Mesendoderm (in vitro differentiated cells): ENCODE measurements at places on chromosomes 16 and 17.

DNA sequence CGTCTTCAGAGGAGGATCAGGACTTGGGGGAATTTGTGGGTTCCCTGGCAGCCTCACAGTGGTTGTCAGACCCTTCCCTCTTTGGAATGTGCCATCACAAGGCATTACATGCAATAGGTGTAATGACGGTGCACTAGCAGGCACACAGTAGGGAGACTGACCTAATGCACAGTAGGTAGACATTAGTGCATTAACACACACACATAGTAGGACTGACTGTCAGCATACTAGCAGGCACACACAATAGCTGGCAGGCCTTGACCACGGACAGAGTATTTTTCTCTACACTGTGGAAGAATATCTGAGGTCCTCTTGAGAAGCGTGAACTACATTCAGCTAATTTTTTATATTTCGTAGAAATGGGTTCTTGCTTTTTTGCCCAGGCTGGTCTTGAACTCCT, 10.9 kb upstream of the UBALD2 start:
- no peaks in the 10 kb centered on the region for H3K4me1 ChIP-seq
- no peak overlapping the region for H3K27ac ChIP-seq
- H3K27me3 ChIP-seq, result no peaks in the 10 kb centered on the region
- DNase-seq, result no peak
- H3K4me3 ChIP-seq, result no peak overlapping the region

GRCh38 chr17:9544221-9544620, 31.4 kb downstream of the STX8 start:
- H3K36me3 ChIP-seq, result no peaks in the 10 kb centered on the region
- H3K27ac ChIP-seq, result no peak overlapping the region
- H3K4me1 ChIP-seq, result no peaks in the 10 kb centered on the region

DNA sequence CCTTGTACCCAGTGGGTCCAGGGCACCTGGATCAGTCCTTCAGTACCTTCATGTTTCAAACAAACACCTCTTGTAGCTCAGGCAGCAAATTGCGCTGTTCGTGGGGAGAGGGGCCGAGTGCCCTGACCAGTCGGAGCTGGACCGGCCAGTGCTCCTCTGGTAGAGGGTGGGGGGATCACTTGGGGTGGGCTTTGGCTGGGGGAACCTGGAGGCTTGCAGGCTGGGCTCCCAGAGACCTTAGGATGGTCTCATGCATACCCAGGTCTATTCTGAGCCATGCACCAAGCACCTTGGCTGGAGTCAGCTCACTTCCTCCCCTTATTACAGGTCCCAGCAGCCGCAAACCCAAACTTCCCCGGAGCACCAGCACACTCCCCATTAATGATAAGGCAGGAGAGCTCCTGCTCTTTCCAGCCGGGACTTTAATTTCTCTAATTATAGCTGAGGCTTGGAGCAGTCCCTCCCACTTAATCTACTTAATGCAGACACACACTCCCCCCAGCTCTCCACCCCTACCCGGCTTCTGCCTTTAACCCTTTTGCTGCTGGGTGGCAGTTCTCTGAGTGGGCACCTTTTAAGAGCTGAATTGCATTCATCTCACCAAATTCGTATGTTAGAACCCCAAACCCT, 26.3 kb upstream of the MGAT5B start:
- DNase-seq, result peak; percentile 74
- no peak overlapping the region for H3K4me3 ChIP-seq
- no peaks in the 10 kb centered on the region for H3K36me3 ChIP-seq
- H3K27ac ChIP-seq, result no peak overlapping the region
- H3K27me3 ChIP-seq, result no peaks in the 10 kb centered on the region

DNA sequence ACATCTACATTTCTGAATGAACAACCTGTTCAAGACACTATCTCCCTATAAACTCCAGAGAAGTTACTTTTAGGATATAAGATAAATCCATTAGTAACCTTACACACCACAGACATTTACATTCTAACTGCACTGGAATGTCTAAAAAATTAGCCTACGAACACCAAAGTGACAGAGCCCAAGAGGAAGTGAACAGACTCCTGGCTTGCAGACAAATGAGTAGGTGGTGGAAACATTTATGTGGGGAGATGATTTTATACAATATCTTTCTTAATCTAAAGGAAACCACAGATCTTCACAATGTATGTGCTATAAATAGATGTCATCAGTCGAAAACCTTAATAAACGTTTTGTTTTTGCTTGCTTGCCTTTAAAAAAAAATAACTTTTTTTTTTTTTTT, 18.8 kb downstream of the ZNF652 start:
- no peak for DNase-seq
- no peaks in the 10 kb centered on the region for H3K27me3 ChIP-seq
- H3K4me3 ChIP-seq, result no peak overlapping the region
- no peaks in the 10 kb centered on the region for H3K4me1 ChIP-seq
- H3K27ac ChIP-seq, result no peak overlapping the region
- H3K36me3 ChIP-seq, result no peaks in the 10 kb centered on the region

DNA sequence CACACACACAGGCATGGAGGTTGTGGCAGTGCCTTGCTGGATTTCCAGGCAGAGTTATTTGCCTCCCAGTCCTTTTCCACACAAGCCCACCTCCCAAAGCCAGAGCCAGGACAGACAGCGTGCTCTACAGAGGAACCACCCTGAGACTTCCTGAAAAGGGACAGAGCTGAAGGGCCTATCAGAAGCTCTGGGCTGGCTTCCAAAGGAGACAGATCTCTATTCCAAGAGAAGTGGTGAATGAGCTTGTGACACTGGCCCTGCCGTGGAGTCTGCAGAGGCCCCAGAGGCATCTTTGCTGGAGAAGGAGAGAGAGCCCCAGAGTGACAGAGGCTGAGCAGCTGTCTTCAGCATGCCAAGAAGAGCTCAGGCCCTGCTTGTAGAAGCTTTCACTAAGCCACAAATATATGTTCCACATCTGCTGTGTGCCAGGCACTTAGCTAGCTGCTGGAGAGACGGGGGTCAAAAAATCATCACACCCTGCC, 8.3 kb upstream of the LPCAT2 start:
- H3K27me3 ChIP-seq, result no peaks in the 10 kb centered on the region
- H3K27ac ChIP-seq, result no peak overlapping the region
- H3K36me3 ChIP-seq, result peaks cover 27% of the 10 kb centered on the region
- no peak overlapping the region for H3K4me3 ChIP-seq
- no peak for DNase-seq
- peaks cover 4% of the 10 kb centered on the region for H3K4me1 ChIP-seq

DNA sequence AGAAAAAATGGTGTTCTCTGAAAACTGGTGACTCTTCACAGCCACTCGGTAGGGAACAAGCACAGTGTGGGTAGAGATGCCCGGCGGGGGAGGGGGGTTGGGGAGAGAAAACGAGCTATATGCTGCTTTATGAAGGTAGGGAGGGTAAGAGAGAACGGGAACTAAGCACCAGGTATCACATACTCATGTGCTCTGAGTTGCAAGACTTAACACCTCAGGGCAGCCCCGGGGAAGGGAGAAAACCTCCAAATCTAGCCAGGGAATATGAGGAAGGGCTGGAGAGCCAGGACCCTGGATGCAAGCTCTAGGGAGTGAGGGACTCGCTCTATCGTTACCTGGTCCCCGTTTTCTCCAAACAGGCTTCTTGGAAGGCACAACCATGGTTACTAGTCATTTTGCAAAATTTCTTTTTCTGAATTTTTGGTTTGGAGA, 35.3 kb downstream of the HIC1 start:
- H3K27me3 ChIP-seq, result no peaks in the 10 kb centered on the region
- H3K4me1 ChIP-seq, result peaks cover 11% of the 10 kb centered on the region
- no peak for DNase-seq
- no peaks in the 10 kb centered on the region for H3K36me3 ChIP-seq
- H3K4me3 ChIP-seq, result no peak overlapping the region
- H3K27ac ChIP-seq, result no peak overlapping the region

DNA sequence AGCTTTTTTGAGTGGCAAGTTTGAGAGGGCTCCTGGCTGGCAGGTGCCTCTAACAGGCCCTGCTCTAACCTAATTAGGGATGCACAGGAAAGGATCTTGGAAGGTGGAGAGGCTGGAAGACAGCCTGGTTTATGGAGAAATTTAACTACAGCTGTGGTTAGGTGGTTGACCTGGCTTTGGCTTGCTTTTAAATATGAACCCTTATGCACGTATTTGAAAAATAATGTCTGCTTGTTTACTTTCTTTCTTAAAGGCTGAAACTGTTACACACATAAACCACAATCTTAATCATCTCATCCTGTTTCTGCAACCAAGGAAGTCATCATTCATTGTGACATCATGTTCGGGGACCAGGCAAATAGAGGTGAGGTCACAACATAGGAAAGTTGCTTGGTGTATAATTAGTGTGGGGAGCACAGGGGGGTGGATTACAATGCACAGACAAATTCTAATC, 23.1 kb upstream of the DHRS13 start:
- no peak overlapping the region for H3K4me3 ChIP-seq
- H3K27ac ChIP-seq, result no peak overlapping the region
- H3K4me1 ChIP-seq, result no peaks in the 10 kb centered on the region
- peaks cover 12% of the 10 kb centered on the region for H3K36me3 ChIP-seq
- no peak for DNase-seq

- DNase-seq, result peak; percentile 56
- peak overlapping the region; percentile 91 for H3K27ac ChIP-seq
- no peaks in the 10 kb centered on the region for H3K4me1 ChIP-seq
These were observed 674 bp downstream of the ZNF688 start for GRCh38 chr16:30570636-30571444.

GRCh38 chr17:14871921-14872320, 393.2 kb downstream of the PMP22 start:
- H3K27ac ChIP-seq, result no peak overlapping the region
- no peaks in the 10 kb centered on the region for H3K36me3 ChIP-seq

DNA sequence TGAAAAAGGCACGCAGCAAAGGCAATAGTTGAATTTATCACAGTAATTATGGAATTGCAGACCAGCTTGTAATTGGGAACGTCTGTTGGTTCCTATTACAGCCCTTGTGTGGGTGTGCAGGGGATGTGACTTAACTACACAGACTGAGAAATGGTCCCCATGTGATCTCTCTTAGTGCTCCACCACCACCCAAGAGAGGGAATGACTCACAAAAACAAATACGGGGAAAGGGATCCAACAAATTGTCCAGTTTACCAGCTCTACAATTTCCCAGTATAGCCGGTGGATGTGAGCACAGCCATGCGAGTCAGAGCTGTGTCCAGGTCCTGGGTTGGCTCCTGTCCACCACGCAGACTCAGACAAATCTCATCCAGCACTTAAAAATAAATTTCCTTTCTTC, 337.9 kb downstream of the GRIN2A start:
- H3K36me3 ChIP-seq, result no peaks in the 10 kb centered on the region
- no peak overlapping the region for H3K4me3 ChIP-seq
- H3K27ac ChIP-seq, result no peak overlapping the region
- no peaks in the 10 kb centered on the region for H3K27me3 ChIP-seq

GRCh38 chr17:77566151-77566550, 392.4 kb upstream of the TNRC6C start:
- H3K4me1 ChIP-seq, result no peaks in the 10 kb centered on the region
- no peak for DNase-seq
- H3K27me3 ChIP-seq, result no peaks in the 10 kb centered on the region
- no peak overlapping the region for H3K27ac ChIP-seq
- H3K4me3 ChIP-seq, result no peak overlapping the region

- peaks cover 3% of the 10 kb centered on the region for H3K36me3 ChIP-seq
- no peak overlapping the region for H3K4me3 ChIP-seq
- H3K27me3 ChIP-seq, result no peaks in the 10 kb centered on the region
These were observed 37.4 kb downstream of the ARHGAP23 start for GRCh38 chr17:38465391-38466345.

- no peak overlapping the region for H3K27ac ChIP-seq
- no peak overlapping the region for H3K4me3 ChIP-seq
- no peak for DNase-seq
- peaks cover 4% of the 10 kb centered on the region for H3K36me3 ChIP-seq
- H3K4me1 ChIP-seq, result peaks cover 7% of the 10 kb centered on the region
These were observed 9.6 kb downstream of the GPRC5B start for GRCh38 chr16:19874851-19875546.

- no peaks in the 10 kb centered on the region for H3K4me1 ChIP-seq
- H3K4me3 ChIP-seq, result no peak overlapping the region
- H3K27ac ChIP-seq, result no peak overlapping the region
- no peak for DNase-seq
- no peaks in the 10 kb centered on the region for H3K27me3 ChIP-seq
These were observed 5.3 kb upstream of the FOXN1 start for GRCh38 chr17:28500712-28501379.

GRCh38 chr17:2195729-2196128, 107.9 kb downstream of the SMG6 start:
- no peaks in the 10 kb centered on the region for H3K36me3 ChIP-seq
- no peak overlapping the region for H3K27ac ChIP-seq
- DNase-seq, result no peak
- peaks cover 2% of the 10 kb centered on the region for H3K4me1 ChIP-seq
- H3K27me3 ChIP-seq, result no peaks in the 10 kb centered on the region

DNA sequence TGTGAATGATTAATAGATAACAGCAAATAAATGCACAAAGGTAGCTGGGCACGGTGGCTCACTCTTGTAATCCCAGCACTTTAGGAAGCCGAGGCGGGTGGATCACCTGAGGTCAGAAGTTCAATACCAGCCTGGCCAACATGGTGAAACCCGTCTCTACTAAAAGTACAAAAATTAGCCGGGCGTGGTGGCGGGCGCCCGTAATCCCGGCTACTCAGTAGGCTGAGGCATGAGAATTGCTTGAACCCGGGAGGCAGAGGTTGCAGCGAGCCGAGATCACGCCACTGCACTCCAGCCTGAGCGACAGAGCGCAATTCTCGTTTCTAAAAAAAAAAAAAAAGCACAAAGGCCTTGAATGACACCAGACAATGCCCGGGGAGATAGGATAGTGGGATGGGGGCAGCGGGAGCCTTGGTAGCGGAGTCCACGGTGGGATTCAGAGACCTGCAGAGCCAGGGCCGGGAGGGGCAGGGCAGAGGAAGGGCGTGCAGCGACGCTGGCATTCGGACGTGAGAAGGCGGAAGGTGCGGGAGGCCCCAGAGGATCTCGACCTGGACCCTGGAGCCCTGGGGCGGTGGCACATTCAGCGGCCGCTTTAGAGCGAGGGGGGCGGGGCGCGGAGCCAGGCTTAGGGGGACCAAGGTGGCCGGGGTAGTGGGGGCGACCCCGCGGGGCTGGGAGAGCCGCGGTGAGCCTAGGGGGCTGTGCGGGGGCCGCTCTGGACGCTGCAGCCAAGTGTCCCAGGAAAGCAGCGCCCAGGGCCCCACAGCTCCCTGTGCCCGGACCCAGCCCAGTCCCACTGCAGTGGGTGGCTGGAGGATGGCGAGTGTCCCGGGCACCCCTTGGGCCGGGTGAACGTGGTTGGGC, 999 bp upstream of the FLYWCH2 start:
- DNase-seq, result no peak
- no peaks in the 10 kb centered on the region for H3K36me3 ChIP-seq
- H3K4me1 ChIP-seq, result no peaks in the 10 kb centered on the region
- H3K27me3 ChIP-seq, result no peaks in the 10 kb centered on the region
